Activated CD4-positive, alpha-beta T cell treated with anti-CD3 and anti-CD28 coated beads for 4 hours (primary cell): ENCODE measurements at places on chromosomes 7 and 10.
A peak's percentile ranks its signal among the peaks of the same experiment; 100 is the strongest.

DNA sequence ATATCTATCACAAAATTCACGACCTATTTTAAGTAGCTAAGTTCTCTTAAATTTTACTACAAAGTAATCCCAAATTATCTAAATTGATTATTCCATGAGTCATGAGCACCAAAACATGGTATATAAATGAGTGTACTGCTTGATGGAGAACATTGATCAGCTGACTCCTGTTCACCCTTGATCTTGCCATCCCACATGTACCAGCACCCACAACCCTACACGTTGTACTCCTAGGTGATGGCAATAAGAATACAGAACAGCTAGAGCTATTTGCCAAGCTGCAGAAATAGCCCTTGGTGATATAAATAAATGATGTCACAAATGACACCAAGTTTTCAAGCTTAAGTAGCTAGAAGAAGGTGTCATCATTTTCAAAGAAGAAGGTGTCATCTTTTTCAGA is 235.5 kb downstream of the GRM8 start:
- DNase-seq = no peak

DNA sequence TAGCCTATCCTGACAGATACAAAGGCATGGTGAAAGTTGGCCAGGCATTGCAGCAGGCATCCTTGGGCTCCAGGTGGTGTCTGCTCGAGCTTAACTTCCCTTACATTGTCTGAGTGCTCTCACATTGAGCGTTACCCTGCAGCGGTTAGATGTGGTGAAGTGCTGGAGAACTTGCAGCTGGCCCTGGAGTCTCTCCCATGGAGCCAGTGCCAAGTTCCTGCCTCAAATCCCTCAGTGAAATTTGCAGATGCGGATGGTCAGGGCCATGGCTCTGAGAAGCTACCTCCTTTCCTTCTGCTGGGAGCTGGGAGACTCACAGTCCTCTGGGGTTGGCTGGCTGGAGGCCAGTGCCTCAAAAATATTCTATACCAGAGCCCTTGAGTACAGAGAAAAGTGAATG is 3.3 kb upstream of the ZNF746 start:
- no peak for DNase-seq

DNA sequence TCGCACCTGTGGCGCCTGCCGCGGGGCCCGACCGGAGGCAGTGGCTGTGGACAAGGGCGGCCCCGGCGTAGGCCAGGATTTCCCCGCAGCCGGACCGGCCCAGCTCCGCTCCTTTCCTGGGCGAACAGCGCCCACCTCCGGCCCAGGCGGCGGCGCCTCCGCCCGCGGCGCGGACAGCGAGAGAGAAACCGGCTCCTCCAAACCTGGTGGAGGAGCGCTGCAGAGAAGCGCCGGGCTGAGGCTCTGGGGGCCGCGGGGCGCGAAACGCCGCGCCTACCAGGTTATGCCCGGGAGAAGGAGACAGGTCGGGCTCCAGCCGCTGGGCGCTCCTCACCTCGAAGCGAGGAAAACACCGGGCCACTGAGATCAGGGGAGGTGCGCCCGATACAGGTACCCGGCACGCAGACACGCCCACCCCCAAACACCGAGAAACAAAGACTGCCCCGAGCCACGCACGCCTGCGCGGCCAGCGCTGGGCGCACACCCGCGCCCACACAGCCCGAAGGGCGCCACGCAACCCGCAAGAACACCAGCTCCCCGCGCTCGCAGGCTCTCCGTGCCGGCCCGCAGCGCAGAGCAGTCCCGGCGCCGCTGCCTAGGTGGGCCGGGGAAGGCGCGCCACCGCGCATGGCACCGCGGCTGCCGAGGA is 3.3 kb downstream of the GRID1 start:
- no peak for DNase-seq

GRCh38 chr7:142760071-142760642 is 10.6 kb upstream of the PRSS2 start:
- DNase-seq = no peak

GRCh38 chr7:101363196-101363733 is 590 bp downstream of the COL26A1 start:
- no peak for DNase-seq

GRCh38 chr10:100469756-100470155 is 6.9 kb downstream of the WNT8B start:
- DNase-seq = no peak

DNA sequence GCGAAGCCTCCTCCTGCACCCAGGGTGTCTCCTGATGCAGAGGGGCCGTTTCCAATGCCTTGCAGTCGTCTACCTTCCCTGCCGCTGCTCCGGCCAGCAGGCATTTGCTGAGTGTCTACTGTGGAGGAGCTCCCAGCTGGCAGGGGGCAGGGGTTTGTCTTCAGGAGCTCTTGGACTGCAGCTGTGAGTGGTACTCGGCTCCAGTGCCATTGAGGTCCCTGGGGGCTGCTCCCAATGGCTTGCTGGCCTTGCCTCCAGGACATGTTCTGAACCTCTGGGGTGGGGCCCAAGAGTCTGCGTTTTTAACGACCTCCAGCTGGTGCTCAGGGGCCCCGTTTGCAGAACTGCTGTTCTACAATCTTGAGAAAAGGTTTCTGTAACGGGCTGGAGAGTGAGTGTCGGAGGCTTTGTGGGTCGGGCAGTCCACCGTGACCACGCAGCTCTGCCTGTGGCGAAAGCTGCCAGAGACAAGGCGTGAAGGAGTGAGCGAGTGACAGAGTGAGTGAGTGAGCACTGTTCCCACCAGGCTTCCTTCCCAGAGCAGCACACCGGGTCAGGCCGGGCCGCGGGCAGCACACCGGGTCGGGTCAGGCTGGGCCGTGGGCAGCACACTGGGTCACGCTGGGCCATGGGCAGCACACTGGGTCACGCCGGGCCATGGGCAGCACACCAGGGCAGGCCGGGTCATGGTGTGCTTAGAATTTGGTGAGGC is 520.2 kb downstream of the PTPRN2 start:
- no peak for DNase-seq

- DNase-seq = no peak
Measured at GRCh38 chr7:64849250-64849923, 53.7 kb upstream of the ZNF273 start.

- no peak for DNase-seq
Measured at GRCh38 chr7:158296798-158297104, 290.9 kb downstream of the PTPRN2 start.

- no peak for DNase-seq
Measured at GRCh38 chr10:16789261-16789660, 28.0 kb downstream of the RSU1 start.

DNA sequence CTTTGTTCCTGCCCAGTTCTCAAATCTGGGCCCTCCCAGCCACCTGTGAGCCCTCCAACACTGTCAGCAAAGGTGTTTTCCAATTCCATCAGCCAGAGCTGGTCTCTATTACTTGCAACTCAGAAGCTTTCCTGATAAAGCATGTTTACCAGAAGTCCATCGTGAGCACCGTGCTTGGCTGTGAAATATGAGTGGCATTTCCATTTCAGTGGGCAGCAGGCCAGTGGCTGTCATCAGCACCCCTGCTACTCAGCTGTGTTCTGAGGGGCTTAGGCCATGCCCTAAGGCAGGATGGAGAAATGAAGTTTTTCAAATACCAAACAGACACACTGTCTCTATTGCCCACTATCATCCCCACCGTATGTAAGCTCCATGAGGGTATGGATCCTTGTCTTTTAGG is 12.7 kb upstream of the BNIP3 start:
- DNase-seq = no peak

GRCh38 chr7:11726001-11726793 is 105.8 kb downstream of the THSD7A start:
- no peak for DNase-seq

- peak; percentile 72 for DNase-seq
Measured at GRCh38 chr10:103765981-103766380, 89.4 kb downstream of the SH3PXD2A start.
